ENCODE measurements at places on chromosomes 13 and 19.

DNA sequence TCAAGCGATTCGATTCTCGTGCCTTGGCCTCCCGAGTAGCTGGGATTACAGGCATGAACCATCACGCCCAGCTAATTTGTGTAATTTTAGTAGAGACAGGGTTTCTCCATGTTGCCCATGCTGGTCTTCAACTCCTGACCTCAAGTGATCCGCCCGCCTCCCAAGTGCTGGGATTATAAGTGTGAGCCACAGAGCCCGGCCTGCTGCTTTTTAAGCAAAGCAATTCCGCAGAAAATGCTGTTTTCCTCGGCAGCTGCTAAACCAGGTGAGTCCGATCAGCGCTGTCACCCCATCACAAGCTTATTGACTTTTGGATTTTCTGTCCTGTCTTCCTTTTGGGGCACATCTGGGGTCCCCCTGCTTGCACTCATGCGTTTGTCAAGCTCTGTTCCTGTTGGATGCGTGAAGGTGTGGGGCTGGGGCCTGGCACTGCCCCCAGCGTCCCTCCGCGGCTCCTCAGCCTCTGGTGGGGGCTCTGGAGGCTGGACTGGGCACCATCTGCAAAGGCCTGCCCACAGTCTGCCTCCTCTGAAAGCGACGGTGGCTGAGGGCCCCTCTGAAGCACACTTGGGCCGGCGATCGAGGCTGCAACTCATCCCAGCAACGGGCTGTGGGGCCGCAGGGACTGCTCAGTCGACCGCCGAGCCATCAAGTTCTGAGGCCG is 25.7 kb downstream of the CEBPG start:
- no peak for DNase-seq

DNA sequence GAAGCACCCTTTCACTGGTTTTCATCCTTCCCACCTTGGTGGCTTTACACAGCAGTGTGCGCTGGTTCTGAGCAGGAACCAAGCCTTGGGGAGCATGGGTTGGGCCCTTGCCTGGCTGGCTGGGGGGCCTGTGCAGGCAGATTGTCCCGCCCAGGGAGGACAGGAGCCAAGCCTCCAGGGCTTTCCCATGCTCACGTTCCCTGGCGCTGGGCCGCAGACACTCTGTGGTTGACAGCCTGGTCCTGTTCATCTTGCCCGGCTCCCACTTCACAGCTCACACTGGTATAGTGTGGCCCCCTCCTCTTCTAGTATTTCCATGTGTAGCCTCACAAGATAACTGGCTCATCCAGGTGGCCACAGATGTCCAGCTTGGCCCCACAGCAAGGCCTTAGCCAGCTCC is 4.6 kb upstream of the CCNE1 start:
- DNase-seq = no peak

- DNase-seq = no peak
Measured at GRCh38 chr13:76499891-76500290, 386.3 kb downstream of the KCTD12 start.

GRCh38 chr19:33324628-33325027 is 22.3 kb upstream of the CEBPA start:
- no peak for DNase-seq

- DNase-seq = no peak
Measured at GRCh38 chr19:6580313-6580712, 10.6 kb downstream of the CD70 start.

GRCh38 chr13:44425815-44426078 is 52.1 kb downstream of the SERP2 start:
- DNase-seq = no peak

DNA sequence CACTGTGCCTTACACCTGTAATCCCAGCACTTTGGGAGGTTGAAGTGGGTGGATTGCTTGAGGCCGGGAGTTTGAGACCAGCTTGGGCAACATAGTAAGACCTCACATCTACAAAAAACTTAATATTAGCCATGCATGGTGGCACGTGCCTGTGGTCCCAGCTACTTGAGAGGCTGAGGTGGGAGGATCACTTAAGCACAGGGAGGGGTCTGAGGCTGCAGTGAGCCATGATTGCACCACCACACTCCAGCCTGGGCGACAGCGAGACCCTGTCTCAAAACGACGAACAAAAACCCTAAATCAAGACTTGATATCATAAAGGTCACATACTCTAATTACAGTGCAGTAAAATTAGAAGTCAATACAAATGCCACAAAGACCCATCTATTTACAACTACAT is 17.4 kb downstream of the SLC7A9 start:
- DNase-seq = no peak

GRCh38 chr13:26811581-26811980 is 51.0 kb upstream of the GPR12 start:
- no peak for DNase-seq

DNA sequence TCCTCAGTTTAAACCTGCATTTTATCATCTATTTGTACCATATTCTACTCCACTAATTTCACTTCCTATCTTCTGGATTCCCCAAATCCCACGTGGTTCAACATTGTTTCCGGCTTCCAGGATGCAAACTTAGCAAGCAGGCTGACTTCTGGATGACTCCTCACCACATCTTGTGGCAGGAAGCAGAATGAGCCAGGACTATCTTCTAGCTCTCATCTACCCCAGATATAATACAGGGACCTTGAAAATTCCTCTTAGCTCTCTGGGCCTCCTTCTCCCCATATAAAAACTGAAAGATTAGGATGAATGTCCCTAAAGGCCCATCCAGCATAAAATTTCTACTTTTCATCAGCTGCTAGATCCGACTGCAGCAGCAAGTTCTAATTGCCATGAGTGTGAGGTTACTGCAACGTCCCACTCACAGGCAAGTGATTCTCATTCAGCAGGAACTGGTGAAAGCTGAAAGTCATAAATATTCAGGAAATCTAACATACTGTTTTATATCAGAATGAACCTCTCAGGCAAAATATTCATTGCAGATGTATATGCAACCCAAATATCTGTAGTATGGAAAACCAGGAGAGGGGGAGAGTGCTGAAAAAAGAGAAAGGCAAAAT is 93.4 kb downstream of the KCTD12 start:
- no peak for DNase-seq

DNA sequence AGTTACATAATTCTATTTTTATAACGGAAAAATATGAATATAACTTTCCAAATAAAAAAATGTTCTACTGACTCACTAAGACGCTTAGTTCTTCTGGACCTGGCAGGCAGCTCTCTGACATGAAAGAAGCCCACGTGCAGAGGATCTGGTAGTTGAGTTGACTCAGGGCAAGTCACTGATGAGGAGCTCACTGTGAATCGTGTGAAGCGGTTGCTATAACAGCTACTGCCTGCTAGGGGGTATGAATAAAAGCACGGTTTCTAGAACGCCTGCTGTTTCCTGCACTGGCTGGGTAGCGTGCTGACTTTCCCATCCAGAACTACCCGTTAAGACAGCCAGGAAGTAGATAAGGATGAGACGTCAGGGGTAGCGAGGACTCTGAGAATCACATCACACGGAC is 54.7 kb upstream of the WASF3 start:
- DNase-seq = no peak

DNA sequence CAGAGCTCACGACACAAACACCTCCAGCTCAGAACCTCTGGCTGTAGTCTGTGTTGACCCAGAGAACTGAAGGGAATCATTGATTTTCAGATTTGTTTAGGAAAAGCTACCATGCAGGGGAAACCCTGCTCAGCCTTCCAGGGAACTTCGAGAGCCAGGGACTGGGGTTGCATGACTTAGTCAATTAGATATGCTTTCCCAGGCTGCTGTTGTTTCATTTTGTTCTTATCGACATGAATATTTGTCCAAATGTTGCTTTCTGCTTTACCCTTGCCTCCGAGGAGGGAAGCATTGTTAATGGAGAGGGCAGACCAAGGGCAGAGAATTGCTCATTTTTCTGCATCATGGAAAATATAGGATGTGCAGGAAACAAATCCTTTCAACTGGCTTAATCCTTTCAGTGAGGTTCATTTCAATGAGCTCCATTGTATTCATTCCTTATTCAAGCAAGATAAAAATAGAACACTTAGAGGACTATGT is 82.5 kb downstream of the KLF5 start:
- no peak for DNase-seq

GRCh38 chr13:48770372-48770771 is 116.6 kb downstream of the CYSLTR2 start:
- DNase-seq = no peak

DNA sequence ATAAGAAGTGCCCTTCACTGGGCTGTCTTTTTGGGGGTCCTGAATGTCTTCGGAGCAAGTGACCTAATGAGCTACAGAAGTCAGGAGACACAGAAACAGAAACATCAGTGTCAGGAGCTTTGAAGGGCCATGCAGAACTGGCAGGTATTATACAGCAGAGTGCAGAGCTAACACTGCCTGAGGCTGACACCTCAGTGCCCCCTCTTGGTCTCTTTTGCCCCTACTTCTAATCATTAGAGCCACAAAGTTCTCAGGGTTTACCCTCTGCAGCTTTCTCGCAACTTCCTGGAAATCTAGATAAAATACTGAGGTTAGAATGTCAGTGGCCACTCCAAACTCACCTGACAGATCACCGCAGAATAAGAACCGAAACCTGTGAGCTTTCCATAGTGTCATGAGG is 172.7 kb downstream of the B3GLCT start:
- no peak for DNase-seq

DNA sequence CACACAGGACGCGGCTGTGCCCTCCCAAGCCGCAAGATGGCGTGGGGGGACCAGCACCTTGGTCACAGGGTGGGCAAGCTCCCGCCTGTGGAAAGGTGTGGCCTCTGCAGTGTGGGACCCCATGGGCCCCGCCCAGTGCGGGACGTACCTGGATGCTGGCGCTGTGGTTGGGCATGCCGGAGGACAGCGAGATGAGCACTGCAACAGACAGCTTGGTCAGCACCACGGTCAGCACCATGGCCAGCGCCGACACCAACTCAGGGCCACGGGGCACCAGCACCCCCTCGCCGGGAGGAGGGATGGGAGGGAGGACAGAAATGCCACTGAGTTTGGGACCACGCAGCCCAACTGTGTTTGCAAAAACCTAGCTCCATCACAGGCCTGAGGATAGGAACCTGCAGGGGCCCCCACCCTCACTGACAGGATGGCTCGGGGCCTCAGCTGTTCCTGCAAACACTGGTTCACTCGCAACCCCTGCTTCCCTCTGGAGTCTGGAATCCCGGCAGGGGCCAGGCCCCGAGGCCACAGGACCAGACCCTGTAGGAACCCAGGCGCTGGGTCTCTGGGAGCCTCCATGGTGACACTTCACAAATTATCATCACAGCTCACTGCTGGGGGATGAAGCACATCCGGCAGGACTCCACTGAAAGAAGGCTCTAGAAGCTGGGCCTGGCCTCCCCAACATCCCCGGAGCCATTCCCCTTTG is 27.1 kb downstream of the IZUMO4 start:
- no peak for DNase-seq

DNA sequence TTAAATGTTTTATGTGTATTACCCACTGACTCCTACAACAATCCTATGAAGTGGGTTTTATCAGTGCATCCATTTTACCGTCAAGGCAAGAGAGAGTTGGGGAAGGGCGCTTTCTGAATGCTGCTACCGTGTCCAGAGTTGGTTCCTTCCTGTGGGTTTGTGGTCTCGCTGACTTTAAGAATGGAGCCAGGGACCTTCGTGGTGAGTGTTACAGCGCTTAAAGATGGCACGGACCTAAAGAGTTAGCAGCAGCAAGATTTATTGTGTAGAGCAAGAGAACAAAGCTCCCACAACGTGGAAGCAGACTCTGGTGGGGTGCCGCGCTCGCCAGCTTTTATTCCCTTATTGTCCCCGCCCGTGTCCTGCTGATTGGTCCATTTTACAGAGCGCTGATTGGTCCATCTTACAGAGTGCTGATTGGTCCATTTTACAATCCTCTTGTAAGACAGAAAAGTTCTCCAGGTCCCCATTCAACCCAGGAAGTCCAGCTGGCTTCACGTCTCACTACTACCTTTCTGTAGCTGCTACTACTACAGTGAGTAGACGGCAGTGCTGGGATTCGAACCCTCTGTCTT is 6.1 kb downstream of the OSCAR start:
- DNase-seq = no peak

- no peak for DNase-seq
Measured at GRCh38 chr13:49569993-49570689, 15.2 kb downstream of the RCBTB1 start.

- no peak for DNase-seq
Measured at GRCh38 chr13:30567072-30567471, 50.6 kb upstream of the USPL1 start.

DNA sequence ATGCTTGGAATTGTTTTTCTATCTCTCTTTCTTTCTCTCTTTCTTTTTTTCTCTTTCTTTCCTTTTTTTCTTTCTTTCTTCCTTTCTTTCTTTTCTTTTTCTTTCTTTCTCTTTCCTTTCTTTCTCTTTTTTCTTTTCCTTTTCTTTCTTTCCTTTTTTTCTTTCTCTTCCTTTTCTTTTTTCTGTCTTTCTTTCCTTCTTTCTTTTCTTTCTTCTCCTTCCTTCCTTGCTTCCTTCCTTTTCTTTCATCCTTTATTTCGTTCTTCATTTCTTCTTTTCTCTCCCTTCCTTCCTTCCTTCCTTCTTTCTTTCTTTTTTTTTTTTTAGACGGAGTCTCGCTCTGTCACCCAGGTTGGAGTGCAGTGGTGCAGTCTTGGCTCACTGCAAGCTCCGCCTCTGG is 1.9 kb upstream of the MEX3D start:
- DNase-seq = no peak

DNA sequence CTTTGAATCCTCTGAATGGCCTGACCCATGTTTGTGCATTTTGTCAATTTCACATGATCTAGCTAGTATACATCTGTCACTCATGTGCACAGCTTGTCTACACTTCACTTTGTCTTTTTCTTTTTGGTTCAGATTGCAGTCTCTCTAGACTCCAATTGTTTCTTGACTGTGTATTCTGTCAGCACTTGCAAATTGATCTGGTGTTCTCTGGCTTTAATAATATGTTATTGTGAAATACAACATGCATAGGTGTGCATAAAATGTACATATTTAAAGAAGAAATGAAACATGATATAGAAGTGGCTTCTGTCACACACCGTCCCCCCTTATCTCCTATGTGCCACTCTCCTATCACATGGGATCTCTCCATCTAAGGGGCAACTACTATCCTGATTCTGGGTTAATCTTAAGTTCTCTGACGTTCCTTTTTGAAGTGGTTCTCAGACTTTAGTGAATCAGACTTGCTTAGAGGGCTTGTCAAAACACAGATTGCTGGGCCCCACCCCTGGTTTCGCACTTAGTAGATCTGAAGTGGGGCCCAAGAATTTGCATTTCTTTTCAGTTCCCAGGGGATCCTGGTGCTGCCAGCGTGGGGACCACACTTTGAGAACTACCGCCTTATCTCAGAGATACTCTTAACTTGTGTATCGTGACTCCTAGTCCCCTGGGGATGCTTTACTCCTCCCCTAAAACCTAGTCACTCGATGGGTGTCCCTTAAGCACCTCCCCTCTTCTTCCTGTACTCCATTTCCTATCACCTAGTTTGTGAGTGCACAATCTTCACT is 5.8 kb downstream of the KRTDAP start:
- no peak for DNase-seq

- peak; percentile 1 for DNase-seq
Measured at GRCh38 chr13:73625562-73626339, 508.5 kb downstream of the KLF12 start.

GRCh38 chr19:11355160-11356073 is at the start of gene PLPPR2:
TSS of gene PLPPR2 (plus strand) at chr19:11355432. CDS start at chr19:11357674, 2,242 bp downstream.
- DNase-seq = peak; percentile 78
